ENCODE measurements at places on chromosomes 13 and 19.

- H3K27me3 ChIP-seq: no peaks in the 10 kb centered on the region
- H3K27ac ChIP-seq: peak overlapping the region; percentile 54
Measured at GRCh38 chr19:38707512-38708114, 36.7 kb downstream of the CAPN12 start.

DNA sequence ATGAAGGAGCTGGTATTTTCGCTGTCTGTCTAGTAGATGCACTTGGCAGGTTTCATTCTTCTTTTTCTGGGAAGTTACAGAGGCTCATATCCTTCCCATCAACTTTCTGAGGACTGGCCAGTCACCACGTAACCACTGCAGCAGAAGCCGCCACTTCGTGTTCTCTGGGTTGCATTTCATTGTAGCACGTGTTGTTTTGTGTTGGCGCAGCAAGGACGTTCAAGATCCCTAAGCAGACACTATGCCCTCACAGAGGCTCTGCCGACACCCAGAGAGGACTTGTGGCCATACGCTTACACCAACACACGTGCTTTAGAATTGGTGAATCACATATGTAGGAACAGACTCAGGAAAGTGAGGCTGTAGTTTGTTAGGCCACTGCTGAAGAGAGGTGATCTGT, 42.2 kb upstream of the TEX29 start:
- no peak for DNase-seq
- no peaks in the 10 kb centered on the region for H3K27me3 ChIP-seq
- H3K4me1 ChIP-seq: peaks cover 34% of the 10 kb centered on the region
- H3K4me3 ChIP-seq: no peak overlapping the region
- H3K36me3 ChIP-seq: peaks cover 44% of the 10 kb centered on the region

GRCh38 chr13:38872693-38873092, 117.9 kb downstream of the STOML3 start:
- H3K36me3 ChIP-seq: no peaks in the 10 kb centered on the region
- H3K27me3 ChIP-seq: peaks cover 27% of the 10 kb centered on the region
- H3K4me3 ChIP-seq: no peak overlapping the region

- peaks cover 36% of the 10 kb centered on the region for H3K36me3 ChIP-seq
- H3K27ac ChIP-seq: no peak overlapping the region
- H3K27me3 ChIP-seq: no peaks in the 10 kb centered on the region
- H3K4me1 ChIP-seq: peaks cover 7% of the 10 kb centered on the region
Measured at GRCh38 chr13:111337741-111338140, 17.3 kb downstream of the TEX29 start.

GRCh38 chr13:109157275-109157674, 527.9 kb downstream of the MYO16 start:
- H3K27me3 ChIP-seq: no peaks in the 10 kb centered on the region
- peak overlapping the region; percentile 59 for H3K4me3 ChIP-seq
- H3K4me1 ChIP-seq: peaks cover 82% of the 10 kb centered on the region

DNA sequence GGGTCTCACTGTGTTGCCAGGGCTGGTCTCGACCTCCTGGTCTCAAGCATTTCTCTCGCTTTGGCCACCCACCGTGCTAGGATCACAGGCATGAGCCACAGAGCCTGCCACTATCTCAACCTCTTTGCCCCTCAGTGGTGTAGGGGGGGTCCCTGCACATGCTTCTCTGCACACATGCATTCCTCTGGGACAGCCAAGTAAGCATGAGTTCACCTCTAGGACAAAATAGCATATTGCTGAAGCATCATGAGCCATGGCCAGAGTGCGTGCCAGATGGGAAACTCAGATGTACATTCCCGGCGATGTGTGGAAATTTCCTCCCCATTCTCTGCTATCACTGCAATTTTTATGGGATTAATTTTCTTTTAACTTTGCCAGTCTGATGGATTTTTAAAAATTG, 23.1 kb downstream of the CHAF1A start:
- no peaks in the 10 kb centered on the region for H3K27me3 ChIP-seq
- peaks cover 5% of the 10 kb centered on the region for H3K36me3 ChIP-seq
- no peak overlapping the region for H3K27ac ChIP-seq
- H3K4me1 ChIP-seq: no peaks in the 10 kb centered on the region
- H3K4me3 ChIP-seq: no peak overlapping the region
- no peak for DNase-seq

- no peak for DNase-seq
- peaks cover 4% of the 10 kb centered on the region for H3K4me1 ChIP-seq
- H3K27me3 ChIP-seq: peaks cover 11% of the 10 kb centered on the region
- H3K4me3 ChIP-seq: no peak overlapping the region
- no peaks in the 10 kb centered on the region for H3K36me3 ChIP-seq
- no peak overlapping the region for H3K27ac ChIP-seq
Measured at GRCh38 chr13:113032291-113032690, 63.3 kb downstream of the MCF2L start.

DNA sequence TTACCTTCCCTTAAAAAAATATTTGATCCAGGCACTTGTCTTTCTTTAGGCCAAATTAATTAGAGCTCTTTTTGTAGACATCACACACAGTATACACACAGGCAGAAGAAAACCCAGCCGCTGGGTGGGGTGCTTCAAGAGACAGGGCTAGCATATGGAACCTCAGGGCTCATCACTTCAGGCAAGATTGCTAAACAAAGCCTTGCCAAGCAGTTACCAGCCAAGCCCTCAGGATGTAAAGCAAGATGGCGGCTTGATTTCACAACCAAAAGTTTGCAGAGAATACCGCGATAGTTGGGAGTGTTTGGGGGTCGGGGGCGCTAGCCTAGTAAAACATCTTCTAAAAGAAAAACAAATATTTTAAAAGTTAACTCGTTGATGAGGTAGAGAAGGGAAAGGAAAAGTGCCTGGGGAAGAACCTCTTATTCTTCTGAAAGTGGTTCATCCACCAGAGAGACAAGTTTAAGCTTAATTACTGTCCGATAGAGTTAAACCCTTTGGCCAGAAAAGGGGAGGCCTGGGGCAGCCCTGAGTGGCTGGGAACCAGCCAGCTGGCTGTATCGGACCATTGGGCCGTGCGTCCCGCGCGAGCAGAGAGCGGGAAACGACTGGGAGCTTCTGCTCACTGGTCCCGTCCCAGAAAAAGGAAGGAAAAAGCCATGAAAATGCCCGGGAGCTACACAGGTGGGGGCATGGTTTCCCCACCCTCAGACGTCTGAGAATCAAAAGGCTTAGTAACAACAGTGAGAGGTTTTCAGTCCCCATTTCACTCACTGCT, 254.9 kb upstream of the PCDH20 start:
- no peaks in the 10 kb centered on the region for H3K4me1 ChIP-seq
- DNase-seq: no peak
- no peak overlapping the region for H3K27ac ChIP-seq
- no peaks in the 10 kb centered on the region for H3K27me3 ChIP-seq
- H3K4me3 ChIP-seq: no peak overlapping the region

- no peak overlapping the region for H3K4me3 ChIP-seq
- no peaks in the 10 kb centered on the region for H3K4me1 ChIP-seq
- H3K27me3 ChIP-seq: no peaks in the 10 kb centered on the region
- peaks cover 11% of the 10 kb centered on the region for H3K36me3 ChIP-seq
- DNase-seq: no peak
- H3K27ac ChIP-seq: no peak overlapping the region
Measured at GRCh38 chr19:36198119-36198518, 16.3 kb downstream of the ZNF565 start.

DNA sequence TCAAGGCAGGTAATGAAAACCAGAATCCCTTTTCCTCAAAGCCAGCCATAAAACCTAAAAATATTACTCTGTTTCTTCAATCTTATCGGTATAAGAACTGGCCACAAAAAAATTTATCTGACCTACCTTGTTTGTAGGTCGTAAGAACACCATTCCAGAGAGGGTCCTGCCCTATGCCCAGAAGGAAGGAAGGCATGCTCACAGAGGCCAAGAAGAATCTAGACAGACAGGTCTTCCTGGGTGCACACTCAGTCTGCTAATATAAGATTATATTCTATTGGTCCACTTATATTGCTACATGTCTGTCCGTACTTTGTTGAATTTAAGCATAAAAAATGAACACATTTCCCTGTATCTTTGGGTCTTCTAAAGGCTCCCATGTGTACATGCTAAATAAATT, 2136.1 kb upstream of the PCDH20 start:
- no peak overlapping the region for H3K27ac ChIP-seq
- H3K27me3 ChIP-seq: no peaks in the 10 kb centered on the region
- no peak overlapping the region for H3K4me3 ChIP-seq

GRCh38 chr19:50645107-50645506, 4.1 kb upstream of the C19orf81 start:
- H3K27ac ChIP-seq: no peak overlapping the region
- peaks cover 3% of the 10 kb centered on the region for H3K27me3 ChIP-seq
- no peaks in the 10 kb centered on the region for H3K36me3 ChIP-seq

GRCh38 chr19:2282062-2282861, at the start of gene PEAK3:
Gene PEAK3 (minus strand): TSS chr19:2282175. CDS start chr19:2280931, 1,244 bp downstream.
- peak; percentile 90 for DNase-seq
- peak within 1 kb of the TSS; percentile 83 for H3K27ac ChIP-seq
- no peaks in the 10 kb centered on the region for H3K27me3 ChIP-seq
- no peaks in the 10 kb centered on the region for H3K36me3 ChIP-seq

DNA sequence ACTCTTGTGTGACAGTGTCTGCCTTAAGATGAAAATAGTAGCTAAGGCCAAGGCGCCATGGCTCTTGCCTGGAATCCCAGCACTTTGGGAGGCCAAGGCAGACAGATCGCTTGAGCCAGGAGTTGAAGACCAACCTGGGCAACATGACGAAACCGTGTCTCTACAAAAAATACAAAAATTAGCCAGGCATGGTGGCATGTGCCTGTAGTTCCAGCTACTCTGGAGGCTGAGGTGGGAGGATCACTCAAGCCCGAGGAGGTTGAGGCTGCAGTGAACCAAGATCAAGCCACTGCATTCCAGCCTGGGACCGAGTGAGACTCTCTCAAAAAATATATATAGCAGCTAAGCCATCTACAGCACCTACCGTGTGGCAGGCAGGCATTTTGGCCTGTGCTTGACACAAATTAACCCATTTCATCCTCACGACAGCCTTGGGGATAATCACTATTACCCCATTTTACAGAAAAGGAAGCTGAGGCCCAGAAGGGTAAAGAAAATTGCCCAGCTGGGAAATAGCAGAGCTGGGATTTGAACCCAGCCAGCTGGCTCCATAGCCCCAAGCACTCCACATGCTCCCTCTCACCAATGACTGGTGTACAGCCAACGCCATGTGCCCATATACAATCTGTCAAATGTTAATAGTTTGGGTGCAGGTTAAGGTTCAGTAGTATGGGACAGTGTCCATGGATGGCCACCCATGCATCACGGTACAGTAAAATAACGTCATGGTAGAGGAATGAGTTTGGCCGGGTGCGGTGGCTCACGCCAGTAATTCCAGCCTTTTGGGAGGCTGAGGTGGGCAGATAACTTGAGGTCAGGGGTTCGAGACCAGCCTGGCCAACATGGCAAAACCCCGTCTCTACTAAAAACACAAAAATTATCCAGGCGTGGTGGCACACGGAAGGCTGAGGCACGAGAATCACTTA, 3.1 kb downstream of the SLC1A5 start:
- no peaks in the 10 kb centered on the region for H3K27me3 ChIP-seq
- peak overlapping the region; percentile 95 for H3K4me3 ChIP-seq
- H3K4me1 ChIP-seq: peaks cover 52% of the 10 kb centered on the region
- no peak for DNase-seq

DNA sequence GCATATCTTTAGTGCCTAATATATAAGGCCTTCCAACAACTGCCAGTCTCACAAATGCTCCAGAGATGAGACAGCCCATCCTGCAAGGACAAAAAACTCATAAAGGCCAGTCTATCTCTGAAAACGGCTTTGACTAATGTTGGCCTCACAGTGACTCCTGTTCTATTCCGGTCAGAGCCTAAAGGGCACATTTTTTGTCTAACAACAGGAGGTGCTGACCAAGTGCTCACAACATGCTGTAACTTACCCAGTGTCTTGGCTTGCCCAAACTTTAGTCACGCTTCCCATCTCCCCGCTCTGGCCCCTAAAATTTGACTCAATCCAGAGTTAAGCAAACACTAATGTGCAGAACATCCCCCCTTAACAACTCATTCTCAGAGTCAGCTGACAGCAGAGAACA, 1411.2 kb upstream of the MIR17HG start:
- DNase-seq: no peak
- no peak overlapping the region for H3K27ac ChIP-seq
- H3K4me1 ChIP-seq: no peaks in the 10 kb centered on the region
- no peak overlapping the region for H3K4me3 ChIP-seq
- H3K27me3 ChIP-seq: no peaks in the 10 kb centered on the region

- H3K4me3 ChIP-seq: no peak overlapping the region
- H3K36me3 ChIP-seq: no peaks in the 10 kb centered on the region
- no peak for DNase-seq
- H3K4me1 ChIP-seq: no peaks in the 10 kb centered on the region
- peaks cover 2% of the 10 kb centered on the region for H3K27me3 ChIP-seq
Measured at GRCh38 chr13:98741741-98742435, 10.6 kb downstream of the SLC15A1 start.

DNA sequence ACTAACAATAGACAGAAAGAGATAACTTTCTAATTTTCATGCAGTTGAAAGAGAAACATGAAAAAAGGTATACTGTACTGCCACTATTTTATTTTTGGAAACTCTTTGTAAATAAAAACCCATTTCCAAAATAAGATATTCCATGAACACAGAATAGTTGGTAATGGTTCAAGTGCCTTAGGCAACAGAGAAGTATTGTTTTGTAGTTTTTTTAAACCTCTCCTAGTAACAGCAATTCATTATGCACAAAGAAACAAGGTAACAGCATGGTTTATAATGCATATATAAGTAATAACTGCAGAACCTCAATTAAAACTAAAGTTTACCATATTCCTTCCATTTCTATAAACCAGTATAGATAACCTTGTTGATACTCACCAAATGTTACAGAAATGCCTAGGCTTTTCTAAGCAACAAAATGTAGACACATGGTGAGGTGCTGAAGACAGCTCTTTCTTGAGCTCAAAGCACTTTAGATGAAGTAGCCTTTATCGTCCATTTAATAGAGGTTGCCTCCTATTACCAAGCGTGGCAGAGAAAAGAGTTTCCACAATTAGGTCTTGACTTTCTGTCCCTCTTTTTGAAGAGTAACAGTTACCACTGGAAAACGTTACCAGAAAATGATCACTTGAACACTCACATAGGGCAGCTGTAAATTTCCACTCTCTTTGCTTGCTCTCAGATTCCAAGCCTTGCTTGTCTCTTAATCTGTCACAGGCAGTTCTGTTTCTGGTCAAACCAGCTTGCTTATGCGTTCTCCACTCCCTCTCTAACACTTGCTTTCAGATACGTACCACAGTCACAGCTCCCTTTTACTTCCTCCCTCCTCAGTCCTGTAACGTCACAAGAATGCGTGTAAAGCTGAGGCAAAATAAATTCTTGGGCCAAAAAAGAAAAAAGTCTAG, 42.9 kb downstream of the CAB39L start:
- no peak overlapping the region for H3K27ac ChIP-seq
- H3K36me3 ChIP-seq: peaks cover 13% of the 10 kb centered on the region
- no peaks in the 10 kb centered on the region for H3K27me3 ChIP-seq
- DNase-seq: no peak

DNA sequence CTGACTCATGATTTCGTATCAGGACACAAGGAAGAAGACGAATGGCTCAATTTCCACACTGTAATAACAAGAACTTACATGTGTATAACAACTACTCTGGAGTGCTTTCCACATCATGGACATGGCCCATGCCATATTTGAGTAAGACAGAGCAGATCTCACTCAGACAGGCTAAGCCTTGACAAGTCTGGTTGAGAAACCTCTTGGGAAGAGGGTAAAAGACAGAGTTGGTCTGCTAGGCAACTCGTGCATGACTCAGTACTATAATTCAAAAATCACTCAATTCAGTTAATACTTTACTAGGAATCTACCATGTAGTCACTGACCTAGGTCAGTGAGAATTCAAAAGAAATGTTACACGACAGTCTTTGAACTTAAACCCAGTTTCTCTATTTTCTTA, 5.7 kb upstream of the THSD1 start:
- H3K4me1 ChIP-seq: peaks cover 32% of the 10 kb centered on the region
- no peak for DNase-seq
- no peak overlapping the region for H3K4me3 ChIP-seq
- H3K27me3 ChIP-seq: no peaks in the 10 kb centered on the region
- H3K27ac ChIP-seq: peak overlapping the region; percentile 13
- peaks cover 20% of the 10 kb centered on the region for H3K36me3 ChIP-seq

Data from osteocyte (in vitro differentiated cells).